ENCODE measurements at places on chromosomes 1 and 21.

GRCh38 chr1:69459244-69459643, 108.5 kb upstream of the LRRC7 start:
- H3K27me3 ChIP-seq: no peaks in the 10 kb centered on the region
- no peak for DNase-seq
- no peak overlapping the region for H3K4me3 ChIP-seq
- no peaks in the 10 kb centered on the region for H3K36me3 ChIP-seq

- H3K27me3 ChIP-seq: no peaks in the 10 kb centered on the region
- no peak overlapping the region for H3K4me3 ChIP-seq
- H3K4me1 ChIP-seq: no peaks in the 10 kb centered on the region
- no peaks in the 10 kb centered on the region for H3K36me3 ChIP-seq
Observed at GRCh38 chr1:221622389-221622788, 119.5 kb downstream of the DUSP10 start.

GRCh38 chr1:165276314-165276713, 80.2 kb downstream of the LMX1A start:
- no peaks in the 10 kb centered on the region for H3K36me3 ChIP-seq
- no peaks in the 10 kb centered on the region for H3K27me3 ChIP-seq

- DNase-seq: no peak
- peaks cover 36% of the 10 kb centered on the region for H3K27me3 ChIP-seq
- no peaks in the 10 kb centered on the region for H3K36me3 ChIP-seq
- H3K4me3 ChIP-seq: no peak overlapping the region
- H3K27ac ChIP-seq: no peak overlapping the region
Observed at GRCh38 chr1:7264101-7264500, 478.8 kb downstream of the CAMTA1 start.

- H3K27ac ChIP-seq: no peak overlapping the region
- peaks cover 14% of the 10 kb centered on the region for H3K27me3 ChIP-seq
- H3K4me3 ChIP-seq: no peak overlapping the region
- no peaks in the 10 kb centered on the region for H3K4me1 ChIP-seq
- H3K36me3 ChIP-seq: no peaks in the 10 kb centered on the region
Observed at GRCh38 chr1:7265771-7266371, 480.6 kb downstream of the CAMTA1 start.

DNA sequence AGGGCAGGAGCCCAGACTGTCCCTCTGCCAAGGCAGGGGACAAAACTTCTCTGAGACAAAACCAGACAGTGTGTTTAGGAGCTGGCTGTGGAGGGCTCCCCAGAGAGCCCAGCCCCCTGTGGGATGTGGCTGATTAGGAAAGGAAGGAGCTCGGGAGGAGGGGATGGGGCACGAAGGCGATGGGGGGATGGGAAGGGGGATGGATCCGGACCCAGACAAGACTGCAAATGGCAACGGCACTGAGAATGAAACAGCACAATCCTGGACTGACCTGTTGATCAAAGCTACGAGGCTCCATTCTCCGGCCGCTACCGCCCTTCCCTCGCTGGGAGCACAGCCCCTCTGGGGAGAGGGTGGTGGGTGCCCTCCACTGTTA, 33.1 kb downstream of the FOXO6 start:
- no peak overlapping the region for H3K27ac ChIP-seq
- H3K27me3 ChIP-seq: peaks cover 16% of the 10 kb centered on the region
- no peaks in the 10 kb centered on the region for H3K36me3 ChIP-seq
- no peak overlapping the region for H3K4me3 ChIP-seq
- peaks cover 4% of the 10 kb centered on the region for H3K4me1 ChIP-seq

DNA sequence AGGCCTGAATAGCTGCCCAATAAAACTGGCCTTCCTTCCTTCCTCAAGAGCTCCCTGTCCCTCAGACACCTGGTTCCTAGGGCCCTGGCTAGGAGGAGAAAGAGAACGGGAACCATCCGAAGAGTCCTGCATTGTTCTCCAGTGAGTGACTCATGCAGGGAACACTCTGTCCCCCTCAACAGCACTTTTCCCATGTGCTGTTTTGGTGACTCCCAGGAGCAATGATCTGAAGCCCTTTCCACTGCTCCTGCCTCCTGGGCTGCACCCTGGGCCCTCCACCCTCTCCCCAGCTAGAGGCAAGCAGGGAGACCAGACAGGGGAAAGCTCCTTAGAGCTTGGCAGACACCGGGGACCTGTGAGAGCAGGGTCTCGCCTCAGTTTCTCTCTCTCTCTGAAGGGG, 18.9 kb downstream of the TNNT2 start:
- H3K36me3 ChIP-seq: no peaks in the 10 kb centered on the region
- no peaks in the 10 kb centered on the region for H3K27me3 ChIP-seq
- H3K27ac ChIP-seq: no peak overlapping the region
- H3K4me1 ChIP-seq: no peaks in the 10 kb centered on the region
- no peak for DNase-seq

DNA sequence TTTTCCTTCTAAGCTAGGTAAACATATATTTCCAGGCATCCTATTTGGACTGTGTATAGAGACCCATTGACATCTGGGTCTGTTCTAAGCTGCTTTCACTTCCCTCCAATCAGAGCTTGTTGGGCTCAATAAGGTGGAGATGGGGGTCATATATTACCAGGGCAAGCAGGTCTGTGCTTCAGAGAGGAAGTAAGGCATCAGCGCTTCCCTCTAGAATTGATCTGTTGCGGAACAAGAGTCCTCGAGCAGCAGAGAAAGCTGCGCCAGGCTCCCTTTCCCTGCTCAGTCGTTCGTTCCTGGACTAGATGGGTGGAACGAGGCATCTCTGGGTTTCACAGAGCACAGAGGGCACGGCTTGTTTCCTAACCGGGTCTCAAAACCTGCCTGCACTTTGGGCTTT, 63.5 kb downstream of the DISC1 start:
- peaks cover 8% of the 10 kb centered on the region for H3K36me3 ChIP-seq
- no peak overlapping the region for H3K4me3 ChIP-seq
- no peaks in the 10 kb centered on the region for H3K27me3 ChIP-seq
- H3K4me1 ChIP-seq: peaks cover 10% of the 10 kb centered on the region
- no peak for DNase-seq

DNA sequence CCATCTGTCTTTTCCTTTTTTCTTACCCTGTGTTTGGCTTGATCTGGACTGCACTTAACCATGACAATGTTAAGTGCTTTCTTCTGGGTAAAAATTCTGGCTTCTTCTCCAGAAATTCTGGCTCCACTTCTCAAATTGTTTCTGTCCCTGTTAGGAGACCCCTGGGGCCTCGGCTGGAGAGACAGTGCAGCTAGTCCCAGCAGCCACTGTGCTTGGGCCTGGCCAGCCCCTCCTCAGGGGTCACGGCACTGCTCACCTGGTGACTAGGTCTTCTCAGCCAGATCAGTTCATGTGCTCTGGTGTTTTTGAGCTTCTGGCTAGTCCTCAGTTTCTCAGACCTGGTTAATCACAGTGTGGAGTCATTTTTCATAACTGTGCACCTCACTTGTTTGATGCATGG, 72.4 kb downstream of the ADARB1 start:
- peaks cover 4% of the 10 kb centered on the region for H3K36me3 ChIP-seq
- no peak overlapping the region for H3K27ac ChIP-seq
- H3K4me3 ChIP-seq: no peak overlapping the region
- H3K27me3 ChIP-seq: no peaks in the 10 kb centered on the region

- no peaks in the 10 kb centered on the region for H3K27me3 ChIP-seq
- H3K36me3 ChIP-seq: no peaks in the 10 kb centered on the region
- no peak for DNase-seq
- no peak overlapping the region for H3K4me3 ChIP-seq
- H3K4me1 ChIP-seq: no peaks in the 10 kb centered on the region
- no peak overlapping the region for H3K27ac ChIP-seq
Observed at GRCh38 chr1:245978915-245979314, 528.2 kb downstream of the SMYD3 start.

- peaks cover 12% of the 10 kb centered on the region for H3K4me1 ChIP-seq
- peaks cover 5% of the 10 kb centered on the region for H3K27me3 ChIP-seq
- H3K27ac ChIP-seq: peak overlapping the region; percentile 12
- peak overlapping the region; percentile 90 for H3K4me3 ChIP-seq
- H3K36me3 ChIP-seq: no peaks in the 10 kb centered on the region
Observed at GRCh38 chr1:208245185-208245705, 1.1 kb upstream of the PLXNA2 start.

DNA sequence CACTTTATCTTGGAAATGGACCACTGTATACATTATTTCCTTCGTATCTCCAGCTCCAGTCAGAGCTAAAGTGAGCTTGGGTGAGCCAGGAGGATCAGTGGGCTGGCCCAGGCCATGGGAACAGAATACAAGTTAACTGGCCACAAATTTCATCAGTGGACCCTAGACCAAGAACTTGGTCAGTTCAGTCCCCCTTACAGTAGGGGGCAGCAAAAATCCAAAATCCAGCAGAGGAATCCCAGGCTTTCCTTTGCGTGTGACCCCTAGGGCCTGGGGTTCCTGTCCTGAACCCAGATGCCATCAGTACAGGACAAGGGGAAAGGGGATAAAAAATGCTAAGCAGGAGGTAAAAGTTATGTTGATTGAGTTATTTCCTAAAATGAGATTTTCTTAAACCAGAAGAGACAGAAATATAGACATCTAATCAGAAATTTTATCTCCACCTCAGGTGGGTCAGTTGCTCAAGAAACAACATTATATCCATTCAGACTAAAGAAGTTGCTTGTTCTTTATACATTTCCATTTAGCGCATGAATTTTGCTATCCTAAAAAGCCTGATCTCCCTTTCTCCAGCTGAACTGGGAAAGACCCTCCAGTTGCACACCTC, 24.1 kb upstream of the LCE5A start:
- peaks cover 8% of the 10 kb centered on the region for H3K27me3 ChIP-seq
- no peak overlapping the region for H3K4me3 ChIP-seq
- H3K27ac ChIP-seq: no peak overlapping the region
- H3K36me3 ChIP-seq: no peaks in the 10 kb centered on the region
- no peak for DNase-seq
